ENCODE measurements at places on chromosomes 12 and 14.

GRCh38 chr12:93729934-93730333 is 52.8 kb downstream of the CRADD start:
- DNase-seq, result no peak

DNA sequence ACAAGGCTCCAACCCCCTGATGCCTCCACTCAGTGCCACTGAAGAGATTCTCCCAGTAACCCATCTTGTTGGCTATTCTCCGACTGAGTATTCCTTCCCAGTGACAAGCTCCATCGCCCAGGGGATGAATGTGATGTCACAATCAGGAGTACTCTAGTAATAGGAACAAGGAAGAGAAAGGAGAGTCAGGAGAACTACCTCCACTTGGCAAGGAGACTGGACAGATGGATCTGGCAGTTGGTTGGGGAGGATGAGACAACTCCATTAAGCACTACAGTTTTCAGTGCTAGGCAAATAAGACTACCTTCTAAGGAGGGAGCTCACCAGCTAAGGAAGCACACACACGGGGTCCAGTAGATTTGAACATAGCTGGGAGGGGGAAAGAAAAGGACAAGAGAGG is 5.3 kb downstream of the RNF41 start:
- DNase-seq, result no peak

DNA sequence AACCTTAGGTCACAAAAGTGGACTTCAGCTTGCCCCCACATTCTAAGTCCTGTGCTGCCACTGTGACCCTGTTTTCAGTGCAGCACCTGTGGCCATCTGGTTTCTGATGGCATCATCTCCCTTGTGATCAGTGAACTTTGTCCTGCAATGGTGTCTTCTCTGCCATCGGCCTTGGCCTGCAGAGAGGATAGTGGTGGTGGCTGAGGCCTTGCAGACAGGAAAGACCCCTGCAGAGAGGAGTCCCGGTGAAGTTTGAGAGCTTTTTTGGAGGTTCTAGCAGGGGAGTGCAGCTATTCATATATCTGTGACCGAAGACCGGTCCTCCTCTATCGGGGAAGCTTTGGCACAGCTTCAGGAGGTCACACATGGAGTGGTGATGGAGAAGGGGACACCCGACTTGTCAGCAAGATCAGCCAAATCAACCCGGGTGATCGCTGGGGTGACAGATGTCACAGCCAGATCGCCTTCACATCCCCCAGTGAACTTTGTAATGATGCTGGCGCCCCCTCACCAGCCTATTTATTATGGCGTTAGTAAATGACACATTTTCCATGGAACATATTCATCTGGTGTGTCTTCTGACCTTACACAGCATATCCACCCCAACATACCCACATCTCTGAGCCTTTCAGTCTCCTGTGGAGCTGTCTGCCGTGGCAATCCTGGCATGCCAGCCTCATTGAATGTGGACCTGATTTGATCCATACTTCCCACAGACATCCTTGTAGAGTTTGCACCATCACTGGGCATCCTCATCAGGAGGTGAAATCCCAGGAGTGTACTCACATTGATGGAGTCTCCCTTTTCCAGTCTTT is 136.1 kb downstream of the PAPOLA start:
- DNase-seq, result no peak

DNA sequence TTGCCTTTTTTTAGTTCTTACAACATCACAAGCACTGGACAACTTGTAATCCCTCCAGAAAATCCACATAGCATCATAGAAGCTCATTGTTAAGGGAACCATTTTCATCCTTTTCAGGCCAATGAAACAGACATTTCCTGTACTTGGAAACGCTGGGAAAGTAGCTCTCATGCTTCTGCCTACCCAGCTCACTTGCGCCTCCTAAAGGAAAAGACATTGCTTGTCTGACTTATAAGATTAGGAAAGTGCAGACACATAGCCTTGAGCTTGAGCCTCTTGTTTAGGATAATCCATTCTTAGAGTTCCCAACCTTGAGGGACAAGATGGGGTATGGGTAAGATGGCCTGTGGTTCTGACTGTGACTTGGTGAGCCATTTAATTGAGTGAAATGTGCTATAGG is 589.5 kb downstream of the NOVA1 start:
- peak; percentile 45 for DNase-seq

- DNase-seq, result no peak
Observed at GRCh38 chr14:71589609-71590008, 342.6 kb upstream of the RGS6 start.

GRCh38 chr14:89779707-89780106 is 174.8 kb downstream of the EFCAB11 start:
- peak; percentile 36 for DNase-seq

- no peak for DNase-seq
Observed at GRCh38 chr12:58253663-58254062, 312.3 kb downstream of the ATP23 start.

- no peak for DNase-seq
Observed at GRCh38 chr14:86168371-86168770, 638.4 kb downstream of the FLRT2 start.

- no peak for DNase-seq
Observed at GRCh38 chr12:109697877-109698468, 15.7 kb upstream of the FAM222A start.

DNA sequence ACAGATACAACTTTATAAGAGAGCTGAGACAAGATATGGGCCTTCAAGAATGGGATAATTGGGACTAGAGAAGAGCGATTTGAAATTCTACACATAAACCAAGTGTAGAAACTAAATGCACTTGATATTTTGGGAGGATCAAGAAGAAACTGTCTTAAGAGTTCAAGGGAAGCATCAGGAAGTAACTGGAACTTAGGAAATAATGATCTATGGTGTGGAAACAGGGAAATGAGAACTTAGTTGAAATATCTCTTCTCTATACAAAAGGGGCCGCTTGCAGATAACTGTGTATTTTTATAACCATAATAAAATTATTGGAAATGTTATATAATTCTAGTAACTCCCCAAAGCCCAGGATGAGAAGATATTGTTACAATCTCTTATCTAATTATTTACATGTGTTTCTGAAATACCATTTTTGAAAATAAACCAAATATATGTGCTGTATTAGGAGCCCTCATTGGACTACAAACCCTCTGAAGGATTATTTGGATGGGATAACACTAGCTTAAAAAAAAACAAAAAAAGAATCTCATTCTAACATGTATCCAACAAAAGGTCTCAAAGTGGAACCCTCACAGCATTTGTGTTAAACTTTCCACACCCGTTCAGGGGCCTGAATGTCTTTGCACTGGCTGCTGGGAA is 84.7 kb upstream of the FLRT2 start:
- DNase-seq, result no peak

DNA sequence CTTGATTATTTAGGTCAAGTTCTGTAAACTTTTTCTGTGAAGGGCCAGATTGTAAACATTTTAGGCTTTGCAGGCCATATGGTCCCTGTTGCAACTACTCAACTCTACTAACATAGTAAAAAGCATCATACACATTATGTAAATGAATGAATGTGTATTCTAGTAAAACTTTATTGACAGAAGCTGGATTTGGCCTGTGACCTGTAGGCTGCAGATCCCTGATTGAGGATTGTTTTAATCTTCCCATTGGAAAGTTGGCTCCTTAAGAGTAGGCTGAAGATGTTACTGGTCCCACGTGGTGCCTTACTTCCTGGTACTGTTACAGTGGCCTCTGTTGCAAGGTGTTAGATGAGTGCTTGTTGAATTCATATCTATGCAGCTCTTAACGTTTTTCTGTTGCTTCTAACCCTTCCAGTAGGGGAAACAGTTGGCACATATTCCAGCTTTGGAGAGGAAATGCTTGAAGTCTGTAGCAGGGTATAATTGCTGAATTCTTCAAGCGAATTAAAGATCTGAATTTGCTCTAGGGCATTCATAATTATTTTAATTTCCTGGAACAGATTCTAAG is 133.6 kb upstream of the DNM1L start:
- DNase-seq, result no peak

GRCh38 chr12:119775246-119775895 is 101.7 kb downstream of the CIT start:
- no peak for DNase-seq

DNA sequence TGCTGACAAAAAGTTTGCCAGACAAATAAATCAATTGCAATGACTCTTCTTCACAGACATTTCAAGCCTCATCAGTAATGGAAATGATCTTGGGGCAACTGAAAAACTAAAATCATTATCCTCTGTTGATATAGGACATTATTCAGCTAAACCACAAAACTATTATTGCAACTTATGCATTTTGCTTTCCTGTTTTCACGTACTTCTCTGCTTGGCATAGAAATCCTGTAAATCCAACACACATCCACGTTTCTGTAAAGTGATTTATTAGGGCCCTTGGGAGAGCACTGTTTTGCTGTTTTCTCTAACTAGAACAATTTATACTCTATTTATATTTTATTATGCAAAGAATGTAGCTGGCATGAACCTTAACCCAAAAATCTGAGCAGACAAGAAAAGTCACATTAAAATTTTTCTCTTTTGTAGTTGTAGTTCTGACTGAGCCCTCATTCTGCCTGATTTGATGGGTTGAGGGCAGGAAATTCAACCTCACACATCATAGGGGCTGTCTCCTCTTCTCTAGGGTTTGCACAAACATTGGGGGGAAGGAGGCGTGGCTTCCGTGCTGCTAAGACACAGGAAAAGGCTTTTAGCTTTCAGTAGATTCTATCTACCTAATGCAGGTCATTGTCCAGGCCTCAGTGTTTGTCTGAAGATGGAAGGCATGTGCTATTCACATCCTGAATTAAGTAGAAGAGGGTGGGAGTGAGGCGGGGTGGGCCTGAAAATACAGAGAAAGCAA is 11.5 kb upstream of the NUP107 start:
- DNase-seq, result no peak

GRCh38 chr12:103207936-103208335 is 250.5 kb downstream of the ASCL1 start:
- DNase-seq, result no peak

DNA sequence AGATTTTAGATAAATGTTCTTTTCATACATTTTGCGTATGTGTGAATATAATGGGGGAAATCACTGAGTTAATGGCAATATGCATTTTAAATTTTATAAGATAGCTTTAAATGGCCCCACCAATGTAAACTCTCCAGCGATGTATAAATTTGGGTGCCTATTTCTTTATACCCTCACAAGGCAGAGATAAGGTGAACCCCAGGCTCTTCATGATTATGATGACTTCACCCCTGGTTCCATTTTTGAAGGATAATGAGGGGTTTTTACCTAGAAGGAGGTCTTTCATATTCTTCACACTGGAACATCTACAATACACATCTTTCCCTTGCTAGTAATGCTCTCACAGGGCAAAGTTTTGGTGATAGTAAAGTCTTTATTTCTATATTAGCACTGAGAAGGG is 35.2 kb downstream of the KLRG1 start:
- DNase-seq, result no peak

DNA sequence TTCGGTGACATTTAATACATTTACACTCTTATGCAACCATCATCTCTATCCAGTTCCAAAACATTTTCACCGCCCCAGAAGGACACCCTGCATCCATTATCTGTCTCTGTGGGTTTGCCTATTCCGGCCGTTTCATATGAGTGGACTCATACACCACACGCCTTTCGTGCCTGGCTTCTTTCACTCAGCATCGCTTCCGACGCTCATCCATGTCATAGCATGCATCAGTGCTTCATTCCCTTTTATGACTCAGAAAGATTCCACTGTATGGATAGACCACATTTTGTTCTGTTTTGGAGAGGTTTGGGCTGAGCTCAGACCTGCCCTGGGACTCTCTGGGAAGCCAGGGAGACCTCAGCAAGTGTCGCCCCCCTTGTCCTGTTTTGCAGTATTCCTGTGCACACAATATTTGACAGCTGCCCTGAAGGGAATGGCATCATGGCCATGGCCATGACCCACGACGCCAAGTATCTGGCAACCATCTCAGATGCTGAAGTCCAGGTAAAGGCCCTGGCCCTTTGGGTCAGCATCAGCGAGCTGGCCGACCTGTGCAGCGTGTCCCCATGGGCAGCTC is 23.8 kb downstream of the CFAP251 start:
- peak; percentile 60 for DNase-seq

GRCh38 chr14:61452452-61452851 is 131.1 kb downstream of the PRKCH start:
- DNase-seq, result no peak

DNA sequence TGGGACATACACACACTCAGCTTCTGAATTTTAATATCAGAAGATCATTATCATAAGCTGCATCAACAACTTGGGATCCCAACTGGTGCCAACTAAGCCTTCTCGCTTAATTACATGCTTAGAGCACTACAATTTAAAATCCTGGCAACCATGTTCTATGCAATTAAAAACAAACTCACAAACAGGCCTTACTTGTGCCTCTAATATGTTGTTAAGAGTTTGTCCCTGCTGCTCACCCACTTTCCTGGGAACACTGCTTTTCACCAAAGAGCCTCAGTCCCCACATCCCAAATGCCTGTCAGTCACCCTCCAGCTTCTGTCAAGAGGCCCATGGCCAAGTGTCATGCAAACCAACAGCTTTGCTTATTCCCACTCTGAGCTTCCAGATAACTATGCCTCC is 69.7 kb downstream of the TTC9 start:
- DNase-seq, result no peak

Measured in choroid plexus epithelial cell (primary cell).